ENCODE measurements at places on chromosomes 1 and 21.

DNA sequence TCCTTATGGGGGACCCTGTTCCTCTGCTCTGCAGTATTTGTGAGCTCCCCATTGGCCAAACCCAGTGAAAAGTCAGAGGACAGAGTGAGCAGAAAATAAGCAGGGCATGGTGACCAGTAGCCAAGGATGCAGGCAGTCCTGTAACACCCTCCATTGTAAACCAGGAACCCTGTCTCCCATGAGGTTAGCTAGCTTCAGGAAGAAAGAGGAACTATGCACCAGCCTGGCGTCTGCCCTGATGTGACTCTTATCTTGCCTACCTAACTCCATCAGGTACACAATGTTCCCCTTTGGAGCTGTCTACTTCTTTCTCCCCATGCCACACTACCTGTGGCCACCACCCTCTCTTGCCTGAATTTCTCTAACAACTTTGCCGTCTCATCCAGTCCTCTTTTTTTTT, 119.2 kb downstream of the LRIG2 start:
- no peak for DNase-seq

GRCh38 chr1:173489929-173490328, 12.8 kb downstream of the PRDX6 start:
- no peak for DNase-seq

GRCh38 chr1:119929643-119930315, 33.5 kb upstream of the ADAM30 start:
- DNase-seq: no peak

GRCh38 chr21:35226968-35227744, 178.1 kb upstream of the RUNX1 start:
- DNase-seq: peak; percentile 69

GRCh38 chr21:28066076-28066475, 926.6 kb downstream of the LTN1 start:
- DNase-seq: no peak

GRCh38 chr21:40158366-40158765, 291.1 kb downstream of the PCP4 start:
- no peak for DNase-seq

GRCh38 chr1:90104941-90105538, 110.1 kb downstream of the ZNF326 start:
- no peak for DNase-seq

GRCh38 chr21:16162953-16163352, 433.2 kb downstream of the USP25 start:
- no peak for DNase-seq

GRCh38 chr1:53733975-53734649, 4.9 kb downstream of the GLIS1 start:
- DNase-seq: no peak

DNA sequence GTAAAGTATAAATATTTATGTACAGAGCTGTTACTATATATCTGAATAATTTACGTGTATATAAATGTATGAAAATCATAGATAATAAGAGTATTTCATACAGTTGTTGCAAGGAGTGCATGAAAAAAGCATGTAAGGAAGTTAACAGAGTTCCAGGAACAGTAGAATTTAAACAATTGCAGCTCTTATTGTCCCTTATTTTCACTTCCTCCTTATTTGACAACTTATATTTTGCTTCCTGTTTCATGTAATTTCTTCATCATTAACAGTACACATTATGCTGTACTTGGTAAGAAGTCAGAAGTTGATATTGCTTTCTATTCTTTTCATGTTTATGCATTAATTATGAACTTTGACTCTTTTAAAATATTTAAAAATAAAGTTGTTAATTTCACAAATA, 681.5 kb downstream of the LRRIQ3 start:
- DNase-seq: no peak

GRCh38 chr1:204438628-204439027, 27.0 kb upstream of the PPP1R15B start:
- DNase-seq: peak; percentile 58

DNA sequence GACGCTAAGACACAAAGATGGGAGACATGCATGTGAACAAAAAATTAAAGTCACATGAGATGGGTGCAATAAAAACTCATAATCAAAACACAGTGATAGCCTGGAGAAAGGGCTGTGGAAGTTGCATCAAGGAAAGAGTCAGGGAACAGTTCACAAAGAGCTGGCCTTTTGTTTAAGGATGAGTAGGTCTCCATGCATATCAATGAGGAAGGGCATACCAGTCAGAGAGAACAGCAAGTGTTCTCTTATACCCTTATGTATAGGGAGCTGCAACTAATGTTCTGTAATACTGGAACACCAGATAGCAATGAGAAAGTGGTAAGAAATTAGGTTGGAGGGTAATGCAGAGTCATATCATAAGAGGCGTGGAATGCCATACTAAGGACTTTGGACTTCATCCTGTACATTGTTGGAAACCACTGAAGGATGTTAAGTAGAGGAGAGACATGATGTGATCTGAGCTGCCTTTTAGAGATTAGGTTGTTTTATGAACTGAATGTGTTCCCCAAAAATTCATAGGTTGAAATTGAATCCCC, 46.7 kb upstream of the SAMD13 start:
- no peak for DNase-seq

GRCh38 chr1:165306543-165307434, 49.7 kb downstream of the LMX1A start:
- no peak for DNase-seq

GRCh38 chr21:34844013-34844923, 175.5 kb downstream of the CLIC6 start:
- no peak for DNase-seq

DNA sequence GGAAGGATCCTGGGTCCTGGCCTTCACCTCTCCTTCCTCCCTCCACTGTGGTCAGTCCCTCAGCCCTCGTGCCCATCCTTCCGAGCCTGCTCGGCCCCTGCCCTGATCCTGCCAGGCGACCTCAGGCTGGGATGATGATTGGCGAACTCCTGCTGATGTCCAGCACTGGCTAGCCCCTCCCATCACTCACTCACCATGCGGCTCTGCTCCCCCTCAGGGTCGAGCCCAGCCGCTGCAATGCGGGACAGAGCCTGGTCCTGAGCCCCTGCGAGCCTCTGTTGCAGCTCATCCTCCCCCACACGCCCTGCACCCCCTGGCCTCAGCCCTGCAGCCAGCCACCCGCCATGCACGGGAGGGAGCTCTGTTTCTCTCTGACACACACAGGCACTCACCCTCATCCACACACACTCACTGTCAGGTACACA, 100.2 kb downstream of the DMRTB1 start:
- DNase-seq: no peak

- no peak for DNase-seq
Measured at GRCh38 chr1:158145173-158145719, 35.4 kb upstream of the CD1D start.

GRCh38 chr1:230320804-230321203, 105.3 kb downstream of the PGBD5 start:
- no peak for DNase-seq

All from activated CD4-positive, alpha-beta T cell treated with anti-CD3 and anti-CD28 coated beads, Interleukin-10, Interleukin-2, amounts not matched to agents 100 ng/mL and 50 ng/mL, durations not matched to agents 16 hours and 8 hours (primary cell).